CD8-positive, alpha-beta memory T cell (primary cell): ENCODE measurements at places on chromosomes 16 and 17.

DNA sequence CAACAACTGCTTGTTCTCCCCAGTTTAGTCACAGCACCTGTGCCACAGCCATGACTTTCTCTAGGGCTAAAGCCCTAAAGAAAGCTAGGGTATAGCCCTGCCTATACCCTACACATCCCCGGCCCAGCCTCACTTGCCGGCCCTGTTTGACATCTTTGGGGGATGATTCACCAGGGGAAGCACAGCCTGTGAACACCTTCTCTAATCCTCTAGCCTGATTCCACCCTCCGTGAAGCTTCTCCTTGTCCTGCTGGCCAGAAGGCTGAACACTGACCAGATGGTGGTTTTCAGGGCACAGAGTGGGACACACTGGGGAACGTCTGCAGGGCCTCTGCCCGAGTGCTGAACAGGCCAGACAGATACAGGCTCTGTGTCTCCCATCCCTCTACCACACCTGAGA is 6.0 kb downstream of the CLEC16A start:
- DNase-seq: no peak

DNA sequence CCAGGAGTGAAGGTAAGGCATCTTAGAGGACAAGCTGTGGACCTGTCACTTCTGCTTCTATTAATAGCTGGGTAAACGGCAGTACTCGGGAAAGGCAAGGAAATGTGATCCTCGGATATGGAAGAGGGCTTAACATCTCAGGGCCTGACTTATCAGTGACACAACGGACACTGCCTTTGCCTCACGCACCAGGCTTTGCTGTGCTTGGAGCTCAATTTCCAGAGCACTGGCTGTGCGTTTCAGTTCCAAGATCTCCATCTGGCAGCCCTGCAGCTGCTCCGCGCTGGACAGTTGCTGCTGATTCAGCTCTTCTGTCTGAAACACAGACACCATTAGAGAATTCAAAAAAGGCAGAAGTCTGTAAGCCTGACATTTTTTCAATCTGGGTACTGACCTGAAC is 3.5 kb downstream of the KRT40 start:
- no peak for DNase-seq

DNA sequence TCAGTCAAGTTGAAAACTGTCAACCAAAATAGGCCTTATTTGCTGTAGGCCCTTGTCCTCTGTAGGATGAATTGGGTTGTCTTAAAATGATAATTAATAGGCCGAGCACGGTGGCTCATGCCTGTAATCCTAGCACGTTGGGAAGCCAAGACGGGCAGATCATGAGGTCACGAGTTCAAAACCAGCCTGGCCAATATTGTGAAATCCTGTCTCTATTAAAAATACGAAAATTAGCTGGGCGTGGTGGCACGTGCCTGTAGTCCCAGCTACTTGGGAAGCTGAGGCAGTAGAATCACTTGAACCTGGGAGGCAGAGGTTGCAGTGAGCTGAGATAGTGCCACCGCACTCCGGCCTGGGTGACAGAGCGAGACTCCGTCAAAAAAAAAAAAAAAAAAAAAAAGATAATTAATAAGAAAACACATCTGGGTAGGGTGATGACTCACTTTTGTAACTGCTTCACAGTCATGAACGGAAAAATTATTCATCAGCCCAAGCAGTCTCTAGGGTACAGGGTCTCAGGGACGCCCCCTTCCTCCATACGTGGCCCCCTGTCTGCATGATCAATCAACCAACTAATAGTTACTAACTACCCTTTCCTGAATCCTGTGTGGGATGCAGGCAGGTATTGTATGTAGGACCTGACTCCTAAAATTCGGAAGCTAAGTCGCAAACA is 137.0 kb upstream of the RCVRN start:
- DNase-seq: no peak

GRCh38 chr16:14350081-14350480 is 279.0 kb downstream of the MRTFB start:
- DNase-seq: no peak

GRCh38 chr16:12558641-12559040 is 245.0 kb downstream of the CPPED1 start:
- no peak for DNase-seq

DNA sequence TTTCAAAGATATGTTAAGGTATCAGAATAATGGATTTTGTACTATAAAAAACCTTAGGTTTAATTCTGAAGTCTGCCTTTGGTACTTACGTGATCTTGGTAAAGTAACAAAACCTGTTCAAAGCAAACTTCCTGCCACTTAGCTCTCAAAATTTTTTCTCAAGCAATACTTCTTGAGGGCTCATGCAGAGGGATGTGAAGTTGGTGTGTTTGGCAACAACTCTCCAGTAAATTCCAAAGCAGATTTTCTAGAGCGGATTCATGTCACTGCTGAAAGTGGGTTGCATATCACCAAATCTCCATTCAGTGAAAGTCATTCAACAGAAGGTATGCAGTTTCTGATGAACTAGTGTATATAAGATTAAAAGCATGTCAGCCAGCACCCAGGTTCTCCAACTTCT is 856.7 kb downstream of the CDH8 start:
- no peak for DNase-seq

- no peak for DNase-seq
Observed at GRCh38 chr16:86251682-86252081, 258.6 kb upstream of the FOXF1 start.
